Activated effector memory CD4-positive, alpha-beta T cell treated with anti-CD3 and anti-CD28 coated beads, Interleukin-2, amount 50 U/mL, for 16 hours (primary cell): ENCODE measurements at places on chromosomes 12 and 14.

DNA sequence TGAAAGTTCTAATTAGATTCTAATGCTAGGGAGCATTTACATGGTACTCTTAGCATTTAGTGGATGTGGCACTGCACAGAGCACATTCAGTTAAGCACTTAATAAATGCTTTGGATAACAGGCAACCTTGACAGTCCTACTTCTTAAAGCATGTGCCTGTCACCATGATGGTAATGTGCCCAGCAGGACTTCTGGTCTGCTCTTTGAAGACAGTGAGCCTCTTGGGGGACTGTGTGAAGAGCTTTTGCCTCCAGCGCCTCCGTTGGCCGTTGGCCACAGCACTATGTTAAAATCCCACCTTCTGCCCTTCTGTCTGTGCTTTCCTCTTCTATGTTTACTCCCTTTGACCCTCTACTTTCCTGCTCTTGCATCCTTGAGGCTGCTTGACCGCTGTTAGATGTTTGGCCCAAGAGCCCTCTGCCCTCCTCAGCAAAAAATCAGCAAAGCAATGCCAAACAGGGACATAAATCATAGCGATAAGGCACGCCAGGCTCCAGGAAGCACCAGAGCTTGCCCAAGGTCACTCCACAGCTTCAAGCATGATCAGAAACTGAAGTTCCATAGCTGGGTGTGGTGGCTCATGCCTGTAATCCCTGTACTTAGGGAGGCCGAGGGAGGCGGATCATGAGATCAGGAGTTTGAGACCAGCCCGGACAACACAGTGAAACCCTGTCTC lies 8.3 kb downstream of the CDKL1 start:
- DNase-seq, result no peak

DNA sequence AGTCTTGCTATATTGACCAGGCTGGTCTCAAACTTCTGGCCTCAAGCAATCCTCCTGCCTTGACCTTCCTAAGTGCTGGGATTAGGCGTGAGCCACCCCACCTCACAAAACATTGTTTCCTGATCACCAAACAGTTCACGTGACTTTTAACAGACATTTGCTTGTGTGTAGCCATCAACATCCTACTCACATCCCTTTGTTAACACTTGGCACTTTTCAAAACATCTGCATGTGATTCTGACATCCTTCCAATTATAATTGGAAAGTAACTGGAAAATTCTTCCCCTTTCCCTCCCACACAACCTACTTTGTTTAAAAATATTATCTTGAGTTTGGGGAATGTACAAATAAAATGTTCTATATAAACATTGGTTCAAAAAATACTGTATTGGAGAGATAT lies 317.9 kb downstream of the PCNX1 start:
- DNase-seq, result no peak

DNA sequence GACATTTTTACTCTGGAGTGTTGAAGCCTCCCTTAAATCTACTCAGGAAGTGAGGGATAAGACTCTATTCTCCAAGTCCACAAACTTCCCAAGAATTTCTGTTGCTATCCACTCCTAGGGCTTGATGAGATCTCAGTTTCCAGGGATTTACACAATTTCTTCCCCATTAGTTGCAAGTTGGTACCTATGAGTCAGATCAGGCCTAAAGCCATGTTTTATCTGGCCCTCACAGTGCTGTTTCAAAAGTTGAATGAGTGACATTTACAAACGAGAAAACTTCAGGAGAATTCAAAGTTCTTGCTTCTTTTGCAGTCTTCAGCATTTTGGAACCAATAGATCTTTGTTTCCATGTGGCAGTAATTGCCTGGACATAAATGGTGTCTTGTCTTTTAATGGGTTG lies 156.4 kb upstream of the SYT10 start:
- DNase-seq, result no peak

- no peak for DNase-seq
These were observed 10.7 kb upstream of the NEUROD4 start for GRCh38 chr12:55008944-55009585.

DNA sequence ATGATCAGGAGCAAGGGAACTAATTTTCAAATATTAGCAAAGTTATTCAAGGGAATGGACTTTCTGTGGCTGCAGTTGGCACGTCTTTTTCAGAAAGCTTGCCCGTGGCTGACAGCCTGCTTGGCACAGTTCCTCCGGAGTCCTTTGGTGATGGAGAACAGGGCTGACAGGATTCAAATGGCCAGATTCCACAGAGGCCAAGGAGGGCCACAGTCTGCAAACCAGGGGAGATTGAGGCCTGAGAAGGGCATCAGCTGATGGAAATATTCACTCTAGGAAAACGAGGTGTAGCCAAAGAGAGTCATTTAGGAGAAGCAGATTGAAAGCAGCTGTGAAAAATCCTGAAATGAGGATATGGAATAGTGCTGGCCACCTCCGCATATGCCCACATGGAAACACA lies 178.3 kb downstream of the EMP1 start:
- DNase-seq, result no peak

DNA sequence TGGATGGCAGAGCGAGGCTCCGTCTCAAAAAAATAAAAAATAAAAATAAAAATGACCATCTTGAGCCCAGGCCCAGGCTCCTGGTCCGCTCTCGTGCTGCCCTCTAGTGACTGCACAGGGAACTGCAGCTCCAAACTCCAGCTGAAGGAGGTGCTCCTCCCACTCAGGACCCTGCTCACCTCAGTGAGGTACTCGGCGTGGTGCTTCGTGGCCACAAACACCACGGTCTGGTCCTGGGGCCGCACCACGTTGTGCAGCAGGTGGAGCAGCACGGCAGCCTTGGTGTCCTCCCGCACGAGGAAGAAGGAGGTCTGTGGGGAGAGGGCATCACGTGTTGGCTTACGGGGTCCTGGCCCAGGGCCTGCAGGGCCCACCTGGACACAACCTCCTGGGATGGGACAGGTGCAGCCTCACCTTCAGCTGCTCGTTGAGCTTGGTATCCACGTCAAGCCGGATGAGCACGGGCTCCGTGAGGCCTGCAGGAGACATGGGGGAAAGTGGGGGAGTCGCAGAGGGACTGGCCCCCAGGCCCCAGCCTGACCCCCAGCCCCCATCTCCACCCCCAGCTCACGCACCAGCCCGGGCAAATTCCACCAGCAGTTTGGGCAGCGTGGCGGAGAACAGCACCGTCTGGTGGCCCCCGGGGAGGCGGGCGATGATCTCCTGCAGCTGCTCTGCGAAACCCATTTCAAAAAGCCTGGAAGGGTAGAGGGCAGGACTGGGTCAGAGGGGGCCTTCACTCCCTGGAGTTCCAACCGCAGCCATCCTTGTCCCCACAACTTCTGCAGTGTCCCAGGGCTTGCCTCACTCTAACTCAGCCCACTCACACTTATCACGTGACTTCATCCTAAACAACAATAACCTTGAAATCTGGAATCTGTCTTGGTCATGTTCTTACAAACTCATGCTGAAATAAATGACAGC lies 10.6 kb downstream of the DDX54 start:
- DNase-seq, result peak; percentile 93

DNA sequence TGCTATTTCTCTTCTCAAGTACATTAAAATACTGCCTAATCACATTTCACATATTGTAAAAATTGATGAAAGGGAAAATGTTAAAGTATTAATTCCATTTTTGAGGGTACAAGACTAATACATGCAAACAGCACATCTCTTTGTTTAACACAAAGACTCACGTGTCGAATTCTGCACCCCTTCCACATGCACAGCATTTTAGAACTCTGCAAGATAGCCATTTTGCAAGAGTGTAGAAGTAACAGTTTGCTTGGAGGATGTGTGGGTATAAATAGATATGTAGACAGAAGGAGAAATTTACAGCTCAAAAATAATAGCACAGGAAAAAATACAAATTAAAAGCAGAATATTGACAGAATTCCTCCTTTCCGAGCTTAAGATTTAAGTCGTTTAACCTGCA lies 2.5 kb downstream of the GRIN2B start:
- no peak for DNase-seq

DNA sequence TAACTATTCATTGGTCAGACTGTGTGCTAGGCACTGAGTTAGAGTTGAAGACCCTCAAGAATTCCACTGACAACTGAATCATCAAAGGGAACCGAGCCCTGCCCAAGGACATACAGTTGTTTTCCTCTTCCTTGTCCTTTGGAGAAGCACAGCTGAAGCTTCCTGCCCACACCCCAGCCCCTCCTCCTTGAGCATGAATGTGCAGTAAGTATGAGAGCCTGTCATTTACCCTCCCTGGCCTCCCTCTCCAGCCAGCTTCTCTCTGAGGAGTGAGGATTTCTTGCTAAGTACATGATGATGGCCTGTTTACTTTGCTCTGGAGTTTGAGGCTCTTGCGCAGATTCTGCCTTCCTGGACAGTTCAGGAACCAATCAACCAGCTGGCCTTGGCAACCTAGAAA lies 235.2 kb downstream of the CACNA1C start:
- DNase-seq, result no peak

DNA sequence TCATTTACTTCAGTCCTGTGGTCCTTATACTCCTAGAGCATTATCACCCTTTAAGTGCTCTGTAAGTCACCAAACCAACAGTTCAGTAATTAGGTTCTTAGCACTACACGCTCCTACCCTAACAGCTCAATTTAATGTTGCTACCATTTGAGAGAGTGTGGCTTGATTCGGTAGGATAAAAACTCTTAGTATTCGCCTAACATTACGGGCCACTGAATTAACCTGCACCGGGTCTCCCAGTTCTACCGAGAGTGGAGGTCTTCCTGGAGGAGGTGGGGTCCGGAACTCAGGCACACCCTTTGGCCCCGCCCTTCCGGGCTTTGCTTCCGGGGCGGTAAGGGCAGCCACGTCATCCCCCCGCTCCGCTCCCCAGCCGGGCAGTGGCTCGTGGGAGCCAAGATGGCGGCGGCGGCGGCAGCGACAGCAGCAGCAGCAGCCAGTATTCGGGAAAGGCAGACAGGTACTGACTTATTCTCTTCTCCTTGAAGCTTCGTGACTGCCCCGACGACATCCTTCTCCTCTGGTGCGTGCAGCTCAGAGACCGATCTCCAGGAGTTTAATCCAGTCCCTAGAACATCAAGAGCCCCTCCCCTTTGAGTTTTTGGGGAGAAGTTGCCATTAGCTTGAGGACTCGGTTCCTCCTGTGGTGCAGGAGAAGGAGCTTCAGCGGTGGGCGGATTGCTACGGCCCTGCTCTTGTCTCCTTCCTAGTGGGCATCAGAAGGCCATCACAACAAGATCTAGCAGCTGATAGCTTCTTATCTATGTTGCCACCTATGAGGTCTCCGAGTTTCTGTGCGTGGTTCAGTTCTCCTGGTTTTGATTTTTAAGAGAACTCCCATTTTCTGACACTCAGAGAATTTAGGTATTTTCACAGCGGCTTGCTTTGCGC lies at the start of gene SCFD1:
Gene SCFD1, plus strand, starts transcription at position 380 of the 891 bp plus-strand sequence. Its CDS starts 20 bp downstream, at position 400.
- peak; percentile 98 for DNase-seq

DNA sequence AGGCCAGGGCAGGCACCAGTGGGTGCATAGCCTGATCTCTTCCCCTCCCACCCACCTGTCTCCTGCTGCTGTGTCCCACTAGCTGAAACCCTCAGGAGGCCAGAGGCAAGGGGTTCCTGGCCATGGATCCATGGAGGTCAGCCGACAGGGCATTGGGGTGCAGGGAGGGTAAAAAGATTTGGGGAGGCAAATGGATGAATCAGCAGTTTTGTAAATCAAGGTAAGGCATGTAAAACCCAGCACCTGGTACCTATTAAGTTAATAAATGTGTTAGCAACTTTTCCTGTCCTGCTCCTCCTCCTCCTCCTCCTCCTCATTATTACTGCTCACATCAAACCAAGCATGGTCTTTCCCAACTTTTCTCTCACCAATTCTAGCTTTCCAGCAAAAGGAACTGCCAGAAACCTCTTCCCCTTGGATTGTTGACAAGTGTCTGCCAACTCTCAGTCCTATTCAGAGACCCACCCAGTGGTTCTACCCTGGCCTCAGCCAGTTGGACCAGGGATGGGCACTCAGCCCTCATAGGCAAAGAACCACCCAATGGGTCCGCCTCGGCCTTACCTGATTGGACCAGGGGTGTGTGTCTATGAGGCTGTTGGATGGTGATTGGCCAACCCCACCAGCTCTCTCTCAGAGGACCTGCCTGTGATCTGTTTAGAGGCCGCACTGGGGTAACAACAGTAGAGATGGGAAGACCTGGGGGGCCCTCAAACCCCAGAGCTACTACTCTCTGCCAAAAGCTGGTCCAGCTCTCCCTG lies 155.7 kb upstream of the GSC start:
- DNase-seq, result no peak

DNA sequence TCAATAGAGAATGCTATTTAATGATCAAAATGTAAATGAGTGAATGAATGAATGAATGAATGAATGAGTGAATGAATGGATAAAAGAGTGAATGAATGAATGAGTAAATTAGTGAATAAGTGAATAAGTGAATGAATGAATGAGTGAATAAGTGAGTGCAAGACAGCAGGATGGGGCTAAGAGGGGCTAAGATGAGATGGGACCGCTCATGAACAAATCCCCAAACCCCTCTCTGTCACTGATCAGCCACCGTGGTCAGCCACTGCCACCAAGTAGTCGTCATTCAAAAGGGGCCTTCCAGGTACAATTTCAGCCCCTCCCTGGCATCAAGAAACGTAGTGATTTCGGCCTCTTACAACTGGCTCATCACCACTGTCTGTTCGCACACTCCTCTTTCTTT lies 79.2 kb downstream of the BCL11B start:
- DNase-seq, result peak; percentile 69

- DNase-seq, result no peak
These were observed 414.9 kb downstream of the APAF1 start for GRCh38 chr12:99059824-99060511.
